Fibroblast of skin of right biceps (primary cell): ENCODE measurements at places on chromosomes 7 and 10.

- DNase-seq: peak; percentile 51
These were observed 374.6 kb downstream of the CALN1 start for GRCh38 chr7:72037516-72037915.

GRCh38 chr10:33010132-33011037 is 52.4 kb upstream of the ITGB1 start:
- peak; percentile 95 for DNase-seq

- DNase-seq: no peak
These were observed 5.7 kb downstream of the CHCHD3 start for GRCh38 chr7:133076142-133076541.

GRCh38 chr10:69459893-69460575 is 8.8 kb downstream of the TSPAN15 start:
- no peak for DNase-seq

GRCh38 chr10:59894114-59894513 is 12.2 kb downstream of the CCDC6 start:
- DNase-seq: peak; percentile 66

- DNase-seq: peak; percentile 68
These were observed 1.0 kb downstream of the PFKP start for GRCh38 chr10:3068201-3068967.

GRCh38 chr7:35036361-35037171 is 719 bp downstream of the DPY19L1 start:
- DNase-seq: peak; percentile 40

GRCh38 chr10:126351021-126351420 is 37.3 kb downstream of the ADAM12 start:
- no peak for DNase-seq

DNA sequence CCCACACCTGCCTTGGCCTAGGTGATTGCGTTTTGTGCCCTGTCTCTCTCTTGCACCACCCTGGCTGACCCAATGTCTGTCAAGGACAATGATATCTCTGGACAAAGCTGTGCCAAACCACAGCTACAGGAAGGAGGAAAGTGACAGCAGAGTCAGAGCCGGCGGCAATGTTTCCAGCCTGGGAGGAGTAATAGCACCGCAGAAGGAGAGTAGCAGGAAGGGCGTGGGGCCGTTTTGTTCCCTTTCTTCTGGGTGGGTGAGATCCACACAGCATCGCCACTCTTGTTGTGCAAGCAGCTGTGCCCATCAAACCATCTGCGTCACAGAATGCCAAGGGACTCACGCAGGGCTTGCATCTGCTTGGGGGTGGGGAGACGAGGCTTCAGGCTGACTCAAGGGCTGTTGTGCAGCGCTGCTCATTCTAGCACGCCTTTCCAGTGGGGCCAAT is 341.6 kb upstream of the AUTS2 start:
- peak; percentile 64 for DNase-seq

DNA sequence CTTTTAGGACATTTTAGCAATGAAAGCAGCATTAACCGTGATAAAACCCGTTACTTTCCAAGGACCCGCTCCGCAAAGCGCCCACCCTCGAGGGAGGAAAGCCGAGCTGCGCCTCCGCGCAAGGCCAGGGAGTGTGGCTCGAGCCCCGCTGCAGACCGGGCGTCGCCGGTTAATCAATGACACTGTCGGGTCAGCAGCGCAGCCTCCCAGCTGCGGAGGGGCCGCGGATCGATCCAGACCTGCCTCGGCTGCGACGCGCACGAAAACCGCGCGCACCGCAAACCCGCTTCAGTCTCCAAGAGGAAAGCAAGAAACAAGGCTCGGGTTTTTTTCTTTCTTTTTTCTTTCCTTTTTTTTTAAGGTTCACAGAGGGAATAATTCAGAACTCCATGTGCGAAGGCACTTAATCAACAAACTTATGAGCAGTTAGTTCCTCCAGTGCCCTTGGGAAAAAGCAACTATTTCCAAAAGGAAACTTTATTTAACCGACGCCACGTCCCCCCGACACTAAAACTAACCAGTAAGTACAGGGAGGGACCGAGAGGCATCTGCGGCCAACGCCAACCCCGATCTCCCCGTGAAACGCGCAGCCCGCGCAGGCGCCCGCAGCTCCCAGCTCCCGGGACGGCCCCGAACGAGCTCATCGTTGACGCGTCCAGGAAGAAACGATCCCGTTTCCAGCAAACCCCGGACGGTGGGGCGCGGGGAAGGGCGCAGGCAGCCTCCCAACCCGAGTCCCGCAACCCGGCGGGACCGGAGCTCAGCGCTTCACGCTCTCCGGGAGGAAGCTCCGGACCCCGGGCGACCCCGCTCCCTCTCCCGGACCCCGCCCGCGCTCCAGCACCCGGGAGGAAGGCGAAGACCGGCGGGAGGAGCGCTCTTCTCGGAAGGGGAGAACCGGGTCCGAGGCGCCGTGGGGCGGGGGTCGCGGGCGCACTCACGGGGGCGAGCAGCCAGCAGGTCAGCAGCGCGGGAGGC is 598 bp downstream of the VIPR2 start:
- peak; percentile 1 for DNase-seq

DNA sequence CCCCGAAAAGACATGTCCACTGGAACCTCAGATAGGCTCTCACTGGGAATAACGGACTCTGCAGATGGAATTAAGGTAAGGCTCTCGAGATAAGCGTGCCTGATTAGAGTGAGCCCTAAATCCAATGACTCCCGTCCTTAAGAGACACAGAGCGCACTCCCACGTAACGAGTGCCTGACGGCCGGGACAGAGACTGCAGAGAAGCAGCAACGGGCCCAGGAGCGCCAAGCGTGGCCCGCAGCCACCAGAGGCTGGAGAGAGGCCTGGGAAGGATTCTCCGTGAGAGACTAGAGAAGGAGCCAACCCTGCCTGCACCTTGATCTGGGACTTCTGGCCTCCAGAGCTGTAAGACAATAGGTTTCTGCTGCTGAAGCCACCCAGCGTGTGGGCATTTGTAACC is 20.0 kb upstream of the TNRC18 start:
- DNase-seq: no peak
